DND-41 (cell line): ENCODE measurements at places on chromosomes 12 and 14.

DNA sequence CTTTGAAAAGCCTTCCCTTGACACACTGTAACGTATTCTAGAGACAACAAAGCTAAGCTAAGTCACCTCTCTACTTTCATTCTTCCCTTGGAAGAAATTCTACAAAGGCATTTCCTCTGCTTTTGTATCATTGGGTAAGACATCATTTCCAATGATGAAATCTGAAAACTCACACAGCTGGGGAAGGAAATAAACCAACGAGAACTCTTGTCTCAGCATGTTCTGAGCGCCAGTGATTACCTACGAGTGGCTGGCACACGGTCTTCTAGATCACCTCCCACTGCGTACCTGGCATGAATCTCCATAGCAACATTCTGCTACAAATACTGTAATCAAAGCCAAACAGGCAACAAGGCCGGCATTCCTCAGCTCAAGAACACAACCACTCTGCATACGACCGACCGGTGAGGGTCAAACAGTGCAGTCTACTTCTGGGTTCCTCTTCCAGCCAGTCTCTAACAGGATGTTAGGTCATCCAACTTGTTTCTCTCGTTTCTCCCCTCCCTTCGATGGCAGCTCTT lies 7.6 kb downstream of the VPS37B start:
- peak; percentile 43 for DNase-seq

DNA sequence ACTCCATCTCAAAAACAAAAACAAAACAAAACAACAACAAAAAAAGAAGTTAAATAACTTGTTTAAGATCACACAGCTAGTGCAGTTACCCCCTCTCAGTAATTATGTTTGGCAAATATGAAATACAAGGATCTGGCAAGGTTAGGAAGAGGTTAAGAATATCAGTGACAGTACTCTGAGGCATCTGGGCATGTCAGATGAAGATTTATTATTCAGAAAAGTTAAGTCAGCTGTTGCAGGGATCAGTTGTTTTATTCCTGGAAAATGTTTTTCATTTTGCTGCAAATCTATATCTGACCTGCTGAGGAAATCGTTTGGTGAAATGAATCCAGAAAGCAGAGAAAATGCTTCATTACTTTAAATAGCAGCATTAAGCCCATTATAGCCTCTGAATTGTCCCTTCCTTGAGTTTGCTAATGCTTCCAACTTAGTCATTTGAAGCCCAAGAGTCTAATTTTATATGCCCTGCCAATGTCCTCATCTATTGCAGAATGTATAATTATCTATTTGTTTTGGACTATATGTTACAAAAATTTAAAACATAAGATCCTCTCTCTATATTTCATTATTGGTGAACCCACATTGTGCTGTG lies 8.1 kb downstream of the GPX2 start:
- DNase-seq, result no peak

DNA sequence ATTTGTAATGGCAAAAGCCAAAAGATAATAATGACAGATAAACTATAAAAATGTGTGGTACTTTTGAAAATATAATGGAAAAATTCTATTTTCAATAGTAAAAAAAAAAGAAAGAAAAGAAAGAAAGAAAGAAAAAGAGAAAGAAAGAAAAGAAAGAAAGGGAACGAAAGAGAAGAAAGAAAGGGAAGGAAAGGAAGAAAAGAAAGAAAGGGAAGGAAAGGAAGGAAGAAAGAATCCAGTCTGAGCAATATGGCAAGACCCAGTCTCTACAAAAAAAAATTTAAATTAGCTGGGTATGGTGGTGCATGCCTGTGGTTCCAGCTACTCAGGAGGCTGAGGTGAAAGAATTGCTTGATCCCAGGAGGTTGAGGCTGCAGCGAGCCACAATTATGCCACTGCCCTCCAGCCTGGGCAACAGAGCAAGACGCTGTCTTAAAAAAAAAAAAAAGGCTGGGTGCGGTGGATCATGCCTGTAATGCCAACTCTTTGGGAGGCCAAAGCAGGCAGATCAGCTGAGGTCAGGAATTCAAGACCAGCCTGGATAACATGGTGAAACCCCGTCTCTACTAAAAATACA lies 38.4 kb downstream of the EAPP start:
- DNase-seq, result no peak

DNA sequence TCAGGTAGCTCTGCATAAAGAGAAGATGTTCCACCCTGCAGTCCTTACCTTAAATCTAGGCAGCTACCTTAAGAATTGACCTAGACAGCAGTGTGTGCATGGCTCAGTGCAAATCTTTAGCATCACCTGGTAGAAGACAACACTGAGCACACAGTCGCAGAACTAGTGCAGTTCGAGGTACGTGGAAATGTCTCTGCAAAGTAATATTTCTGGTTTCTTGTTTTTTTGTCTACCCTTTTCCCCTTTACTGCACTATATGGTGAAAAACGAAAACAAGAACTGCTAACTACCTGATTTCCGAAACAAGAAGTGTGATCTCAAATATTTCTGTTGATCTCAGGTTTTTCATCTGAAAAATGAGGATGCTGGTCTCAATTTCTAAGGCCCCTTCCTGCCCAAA lies 82.5 kb downstream of the ETV6 start:
- DNase-seq, result no peak

GRCh38 chr12:11545484-11546330 lies 103.8 kb upstream of the ETV6 start:
- DNase-seq, result peak; percentile 87

DNA sequence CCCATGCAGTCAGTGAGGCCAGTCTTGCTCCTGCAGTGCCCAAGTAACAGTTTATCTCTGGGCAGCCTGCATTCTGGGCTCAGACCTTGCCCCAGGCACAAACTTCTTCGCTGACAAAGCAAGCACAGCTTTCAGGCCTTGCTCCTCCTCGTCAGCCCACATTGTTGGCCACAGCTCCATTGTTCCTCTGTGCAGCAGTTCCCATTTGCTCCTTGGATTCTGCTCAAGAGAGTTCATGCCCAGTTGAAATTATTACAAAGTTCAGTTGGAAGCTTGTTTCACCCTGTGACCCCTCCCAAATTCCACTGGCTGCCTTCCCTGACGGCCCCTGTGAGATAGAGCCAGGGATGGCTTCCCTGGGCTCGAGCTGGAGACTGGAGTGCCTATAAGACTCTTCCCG lies 163.4 kb upstream of the DDHD1 start:
- DNase-seq, result no peak

GRCh38 chr14:92863286-92864080 lies 59.5 kb upstream of the CHGA start:
- DNase-seq, result no peak

DNA sequence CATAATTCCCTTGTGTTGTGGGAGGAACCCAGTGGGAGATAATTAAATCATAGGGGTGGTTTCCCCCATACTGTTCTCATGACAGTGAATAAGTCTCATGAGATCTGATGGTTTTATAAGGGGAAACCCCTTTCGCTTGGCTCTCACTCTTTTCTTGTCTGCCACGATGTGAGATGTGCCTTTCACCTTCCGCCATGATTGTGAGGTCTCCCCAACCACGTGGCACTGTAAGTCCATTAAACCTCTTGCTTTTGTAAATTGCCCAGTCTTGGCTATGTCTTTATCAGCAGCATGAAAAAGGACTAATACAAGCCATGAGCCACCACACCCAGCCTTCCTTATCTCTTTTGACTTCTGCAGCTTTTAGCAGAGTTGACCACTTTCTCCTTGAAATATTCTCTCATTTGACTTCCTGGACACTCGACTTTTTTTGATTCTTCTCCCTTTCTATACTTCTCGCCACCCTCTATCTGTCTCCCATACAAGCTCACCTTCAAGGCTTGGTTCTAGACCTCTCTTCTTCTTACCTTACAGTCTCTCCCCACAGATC lies 2.3 kb downstream of the MTERF2 start:
- DNase-seq, result no peak

DNA sequence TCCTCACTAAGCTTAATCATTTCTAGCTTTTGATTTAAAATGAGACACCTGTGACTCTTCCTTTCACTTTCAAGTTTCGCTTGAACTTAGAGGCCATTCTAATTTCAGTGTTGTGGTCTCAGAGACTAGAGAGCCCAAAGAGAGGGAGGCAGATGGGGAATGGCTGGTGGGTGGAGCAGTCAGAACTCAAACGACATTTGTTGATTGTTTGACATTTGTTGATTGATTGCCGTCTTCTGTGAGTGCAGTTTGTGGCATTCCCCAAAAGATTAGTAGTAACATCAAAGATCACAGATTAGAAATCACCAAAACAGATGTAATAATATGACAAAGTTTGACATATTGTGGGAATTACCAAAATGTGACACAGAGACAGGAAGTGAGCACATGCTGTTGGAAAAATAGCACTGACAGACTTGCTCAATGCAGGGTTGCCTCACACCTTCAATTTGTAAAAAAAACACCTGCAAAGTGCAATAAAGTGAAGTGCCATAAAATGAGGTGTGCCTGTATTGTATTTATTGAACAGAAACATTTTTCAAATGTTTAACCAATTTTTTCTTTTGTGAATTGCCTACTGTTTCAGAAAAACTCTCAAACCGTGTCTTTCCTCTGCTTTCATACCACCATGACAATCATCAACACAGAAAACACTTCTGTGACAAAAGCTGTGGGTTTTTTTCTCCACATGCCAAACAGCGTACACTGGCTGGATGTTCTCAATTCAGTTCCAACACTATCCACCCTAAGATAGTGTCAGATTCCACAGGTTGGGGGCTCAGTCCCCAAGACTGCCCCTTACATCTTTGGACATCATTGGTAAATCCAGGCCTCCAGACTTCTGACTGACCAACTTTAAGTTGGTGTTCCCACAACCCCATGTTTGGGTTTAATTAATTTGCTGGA lies 376.3 kb upstream of the RGS6 start:
- peak; percentile 79 for DNase-seq

DNA sequence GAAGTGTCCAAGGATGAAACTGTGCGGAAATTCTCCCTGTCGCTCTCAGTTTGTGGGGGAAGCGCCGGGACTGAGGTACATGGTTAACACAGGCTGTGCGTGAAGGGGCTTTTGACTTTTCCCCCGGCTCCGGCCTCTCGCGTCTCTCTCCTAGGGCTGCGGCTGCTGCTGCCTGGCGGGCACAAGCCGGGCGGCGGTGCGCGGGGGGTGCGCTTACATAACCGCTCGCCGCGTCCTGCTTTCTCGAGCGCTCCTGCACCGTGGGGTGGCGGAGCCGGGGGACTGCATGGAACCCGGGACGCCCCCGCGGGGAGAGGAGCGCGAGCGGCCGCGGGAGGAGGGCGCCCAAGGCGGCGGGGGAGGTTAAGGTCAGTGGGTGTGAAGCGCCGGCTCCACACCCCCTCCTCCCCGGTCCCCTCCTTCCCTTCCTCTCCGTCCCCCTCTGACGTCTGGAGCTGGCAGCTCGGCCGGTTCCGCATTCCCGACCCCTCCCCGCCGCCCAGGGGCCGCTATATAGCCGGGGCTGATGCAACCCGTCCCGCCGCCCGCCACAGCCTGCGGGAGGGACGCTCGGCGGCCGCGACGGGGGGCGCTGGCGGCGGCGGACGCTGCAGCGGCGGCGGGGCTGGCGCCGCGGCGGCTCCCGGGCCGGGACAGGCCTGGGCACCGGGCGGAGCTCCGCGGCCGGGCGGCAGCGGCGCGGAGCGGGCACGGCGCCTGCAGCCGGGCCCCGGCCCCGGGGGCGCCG lies at the start of gene JDP2:
Gene JDP2, plus strand, starts transcription at position 541 of the 748 bp plus-strand sequence. CDS start 9,899 bp downstream, outside the sequence.
- peak; percentile 48 for DNase-seq

GRCh38 chr14:86088156-86088555 lies 558.2 kb downstream of the FLRT2 start:
- no peak for DNase-seq

DNA sequence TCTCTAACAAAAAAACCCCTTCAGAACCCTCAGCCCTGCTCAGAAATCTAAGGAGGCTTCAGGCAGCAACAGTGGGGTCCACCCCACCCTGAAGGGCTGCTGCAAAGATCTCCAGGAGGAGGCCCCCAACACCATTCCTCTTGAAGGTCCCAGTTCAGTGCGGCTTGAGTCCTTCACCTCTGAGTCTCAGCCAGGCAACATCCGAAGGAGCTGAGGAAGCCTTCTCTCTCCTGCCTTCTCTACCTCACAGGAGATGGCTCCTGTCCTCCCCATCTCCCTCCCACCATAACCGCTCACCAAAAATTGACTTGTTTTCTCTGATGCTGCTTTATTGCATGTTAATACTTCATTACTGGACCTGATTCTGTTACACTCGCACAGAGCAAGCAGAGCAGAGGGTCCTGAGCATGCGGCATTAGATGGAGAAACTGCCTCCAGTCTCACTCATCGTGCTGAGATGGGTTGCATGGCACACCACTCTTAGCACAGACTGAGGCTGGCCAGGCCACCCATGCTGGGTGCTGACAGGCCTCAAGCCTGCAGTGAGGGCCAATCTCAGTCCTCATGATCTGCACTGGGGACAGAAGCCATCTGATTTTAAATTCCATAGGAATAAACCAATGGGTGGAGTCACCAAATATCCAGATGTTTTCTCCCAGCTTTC lies 224.8 kb downstream of the CACNA1C start:
- no peak for DNase-seq

DNA sequence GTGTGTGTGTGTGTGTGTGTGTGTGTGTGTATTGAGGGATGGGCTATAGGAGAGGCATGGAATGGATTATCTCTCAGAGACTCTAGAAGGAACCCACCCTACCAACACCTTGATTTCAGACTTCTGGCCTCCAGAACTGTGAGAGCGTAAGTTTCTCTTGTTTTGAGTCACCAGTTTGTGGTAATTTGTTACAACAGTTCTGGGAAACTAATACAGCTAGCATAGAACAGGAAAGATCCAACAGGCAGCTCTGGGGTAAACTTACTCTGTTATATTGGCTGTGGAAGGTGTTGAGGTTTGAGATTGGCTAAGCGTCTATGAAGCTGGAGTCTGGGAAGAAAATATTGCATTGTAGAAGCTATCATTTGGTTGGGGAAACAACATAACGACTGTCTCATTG lies 334.3 kb downstream of the AACS start:
- no peak for DNase-seq

DNA sequence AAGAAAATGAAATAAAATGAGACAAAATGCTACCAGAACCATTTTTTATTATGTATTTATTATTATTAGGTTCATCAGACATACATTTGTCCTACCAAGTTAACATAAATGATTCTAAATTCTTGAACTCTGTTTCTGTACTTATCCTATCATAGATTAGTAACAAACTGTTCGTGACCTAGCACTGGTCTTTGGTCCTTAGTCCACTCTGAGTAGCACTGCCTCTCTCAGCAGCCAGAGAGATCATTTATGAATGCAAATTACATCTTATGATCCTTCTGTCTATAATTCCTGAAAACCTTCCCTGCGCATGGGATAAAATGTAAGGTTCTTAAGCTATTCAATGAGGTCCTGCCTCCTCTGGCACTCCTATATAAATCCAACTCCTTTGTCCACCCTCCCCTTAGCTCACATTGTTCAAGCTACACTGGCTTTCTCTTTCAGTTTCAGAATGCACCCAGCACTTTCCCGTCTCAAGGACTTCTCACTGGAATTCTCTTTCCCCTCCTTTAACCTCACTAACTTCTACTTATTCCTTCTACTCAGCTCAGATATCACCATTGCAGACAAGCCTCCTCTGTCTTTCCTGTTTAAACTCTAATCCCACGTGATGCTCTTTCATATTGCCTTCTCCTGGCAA lies 17.1 kb downstream of the PDZRN4 start:
- no peak for DNase-seq

- DNase-seq, result peak; percentile 84
These were observed at the start of gene TPH2 for GRCh38 chr12:71938728-71939385. TPH2 (plus strand) TSS chr12:71938845; CDS start chr12:71938987, 142 bp downstream.
